ENCODE measurements at places on chromosomes 3 and 15.

GRCh38 chr3:20527368-20527767 is 341.4 kb upstream of the SGO1 start:
- no peak for DNase-seq

GRCh38 chr15:61253186-61253585 is 24.1 kb upstream of the RORA start:
- peak; percentile 20 for DNase-seq

- DNase-seq: no peak
Measured at GRCh38 chr15:77716632-77717332, 84.1 kb upstream of the LINGO1 start.

DNA sequence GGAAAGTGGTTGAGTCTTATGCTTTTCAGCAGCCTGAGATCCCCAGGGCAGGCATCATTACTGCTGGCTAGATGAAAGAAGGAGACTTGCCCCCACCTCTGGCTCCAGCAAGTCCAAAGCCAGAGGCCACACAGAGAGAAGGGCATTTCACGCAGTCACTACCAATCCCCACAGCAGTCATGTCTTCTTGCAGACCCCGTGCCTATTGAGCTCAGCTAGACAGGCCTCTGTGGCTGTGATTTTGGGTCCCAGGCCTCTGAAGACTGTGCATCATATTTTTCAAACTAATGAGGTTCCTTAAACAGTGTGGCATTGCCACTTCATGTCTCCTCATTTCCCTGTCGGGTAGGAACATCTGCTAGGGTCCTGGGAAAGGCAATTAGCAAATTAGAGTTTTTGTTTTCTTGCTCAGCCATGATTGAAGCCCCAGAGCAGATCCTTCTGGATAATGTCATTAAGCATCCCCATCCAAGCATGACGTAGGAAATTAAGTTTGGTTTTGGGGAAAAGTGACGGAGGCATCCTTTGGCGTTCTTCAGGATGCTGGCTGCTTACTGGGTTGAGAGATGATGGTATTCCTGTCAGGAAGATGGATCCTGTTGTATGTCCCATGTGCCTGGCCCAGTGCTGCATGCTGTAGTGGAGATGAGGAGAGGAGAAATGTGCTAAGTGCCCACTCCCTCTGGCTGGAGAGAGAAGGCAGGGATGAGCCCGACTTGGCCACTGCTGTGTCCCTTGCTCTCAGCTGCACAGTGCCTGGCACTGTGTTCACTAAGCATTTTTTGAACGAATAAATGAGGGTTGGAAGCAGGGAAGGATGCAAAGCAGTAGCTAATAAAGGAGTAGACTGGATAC is 7.0 kb downstream of the SPSB4 start:
- DNase-seq: no peak

DNA sequence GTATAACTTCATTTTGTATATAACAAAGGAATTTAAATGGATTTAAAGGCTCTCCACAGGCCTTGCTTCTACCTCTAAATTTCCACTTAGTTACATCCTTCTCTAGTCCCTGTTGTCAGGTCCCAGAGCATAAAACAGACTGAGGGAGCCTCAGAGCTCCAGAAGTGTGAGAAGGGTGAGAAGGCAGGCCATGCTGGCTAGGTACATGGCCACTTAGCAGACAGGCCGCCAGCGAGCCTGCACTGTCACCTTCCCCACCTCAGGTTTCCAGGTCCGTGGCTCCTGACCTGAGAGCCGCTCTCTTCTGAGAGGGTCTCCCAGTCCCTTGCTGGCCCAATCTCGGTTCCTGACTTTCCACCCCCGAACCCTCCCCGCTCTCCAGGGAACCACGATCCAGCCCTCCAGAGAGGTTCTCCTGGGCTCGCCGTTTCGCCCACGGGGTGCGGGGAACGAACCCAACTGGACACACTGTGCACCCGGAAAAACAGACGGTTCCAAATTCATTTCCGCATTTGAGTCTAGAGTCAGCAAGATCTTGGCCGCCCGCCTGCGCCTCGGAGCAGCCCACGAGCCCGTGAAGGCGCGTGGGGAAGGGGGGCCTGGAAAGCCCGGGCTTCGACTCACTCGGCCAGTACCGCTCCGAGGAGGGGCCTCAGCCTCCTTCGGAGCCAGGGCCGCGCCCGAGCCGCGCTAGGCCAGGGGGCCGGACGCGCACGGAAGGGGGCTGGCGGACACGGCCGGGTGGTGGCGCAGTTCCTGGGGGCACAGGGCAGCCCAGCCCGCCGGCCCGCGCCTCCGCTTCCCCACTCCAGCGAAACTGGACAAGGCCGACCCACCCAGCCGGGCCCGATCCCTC is 16.7 kb upstream of the SOX2 start:
- peak; percentile 10 for DNase-seq

DNA sequence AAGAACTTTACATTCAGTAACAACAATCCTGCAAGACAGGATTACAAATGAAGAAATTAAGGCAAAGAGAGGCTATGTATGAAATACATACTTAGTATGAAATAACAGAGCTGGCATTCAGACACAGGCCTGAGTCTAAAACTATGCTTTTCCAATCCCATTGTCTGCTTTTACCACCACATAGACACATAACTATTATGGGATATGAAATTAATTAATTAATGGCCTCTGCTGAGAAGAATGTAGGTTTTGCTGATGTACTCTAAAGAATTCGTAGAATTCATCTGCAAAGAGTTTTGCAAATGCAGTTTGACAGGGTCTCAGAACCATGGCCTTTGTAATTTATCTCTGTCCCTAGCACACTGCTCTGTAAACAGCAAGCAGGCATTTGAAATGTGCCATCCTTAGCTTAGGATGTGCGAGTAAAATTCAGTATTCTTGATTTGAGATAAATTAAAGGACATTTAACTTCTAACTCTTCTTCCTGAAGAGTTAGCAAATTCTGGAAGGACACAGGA is 54.5 kb upstream of the BOC start:
- no peak for DNase-seq

- peak; percentile 91 for DNase-seq
Measured at GRCh38 chr3:14431917-14432834, 29.8 kb downstream of the SLC6A6 start.

GRCh38 chr15:44545913-44546802 is 9.2 kb downstream of the EIF3J start:
- peak; percentile 69 for DNase-seq

GRCh38 chr3:55765906-55766701 is 279.0 kb upstream of the WNT5A start:
- DNase-seq: no peak

DNA sequence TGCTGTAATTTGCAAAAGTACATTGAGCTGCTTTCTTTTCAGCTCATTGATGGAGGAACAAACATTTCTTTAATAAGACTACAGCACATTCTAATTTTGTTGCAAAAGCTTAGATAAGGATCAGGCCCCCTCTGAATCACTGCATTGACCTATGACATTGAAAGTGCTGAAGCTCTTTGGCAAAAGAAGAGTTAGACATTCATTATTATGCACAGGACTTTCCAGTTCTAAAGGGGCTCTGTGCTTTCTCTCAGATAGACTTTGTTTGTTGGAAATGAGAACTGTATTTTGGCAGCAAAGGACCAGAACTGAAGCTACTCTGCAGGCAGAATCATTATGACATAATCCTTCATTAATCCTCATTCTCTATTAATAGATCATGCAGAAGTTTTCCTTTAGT is 252.9 kb upstream of the SOX2 start:
- DNase-seq: no peak

- DNase-seq: peak; percentile 80
Measured at GRCh38 chr15:40929660-40930429, 705 bp downstream of the DLL4 start.

DNA sequence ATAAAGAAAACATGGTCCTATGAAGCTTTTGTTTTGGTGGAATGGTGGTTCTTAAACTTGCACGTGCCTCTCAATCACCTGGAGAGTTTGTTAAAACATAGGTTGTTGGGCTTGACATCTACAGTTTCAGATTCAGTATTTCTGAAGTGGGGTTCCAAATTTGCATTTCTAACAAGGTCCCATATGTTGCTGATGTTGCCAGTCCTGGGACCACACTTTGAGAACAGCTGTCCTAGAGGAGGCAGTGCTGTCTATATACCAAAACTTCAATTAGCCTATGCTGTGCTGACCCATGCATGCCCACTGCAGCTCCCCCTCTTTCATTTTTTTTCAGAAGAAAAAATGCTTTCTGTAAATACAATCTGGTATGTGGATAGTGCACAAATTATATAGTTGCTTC is 31.3 kb downstream of the ALCAM start:
- no peak for DNase-seq

DNA sequence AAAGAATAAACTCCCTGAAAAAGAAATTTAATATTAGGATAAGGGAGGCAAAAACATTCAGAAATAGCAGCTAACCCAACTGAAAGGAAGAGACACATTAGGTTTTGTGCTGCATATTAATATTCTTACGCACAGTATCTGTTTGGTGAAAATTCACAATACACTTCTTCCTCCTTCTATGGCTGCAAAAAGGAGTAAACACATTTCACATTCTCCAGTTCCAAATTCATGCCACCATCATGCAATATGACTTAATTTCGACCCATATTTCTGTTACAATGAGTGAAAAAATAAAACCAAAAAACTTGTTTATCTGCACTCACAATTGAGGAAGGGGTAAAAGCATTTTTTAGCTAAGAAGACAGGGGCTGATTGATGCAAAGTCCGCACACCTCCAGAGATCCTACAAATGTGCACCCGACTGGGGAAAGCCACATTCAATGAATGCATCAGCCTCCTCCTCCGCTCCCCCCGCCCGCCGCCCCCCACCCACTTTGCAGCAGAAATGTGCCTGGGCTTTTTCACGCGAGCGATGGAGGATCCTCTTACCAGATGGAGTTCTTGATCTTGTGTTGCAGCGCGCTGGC is 1.0 kb downstream of the RFX7 start:
- no peak for DNase-seq

DNA sequence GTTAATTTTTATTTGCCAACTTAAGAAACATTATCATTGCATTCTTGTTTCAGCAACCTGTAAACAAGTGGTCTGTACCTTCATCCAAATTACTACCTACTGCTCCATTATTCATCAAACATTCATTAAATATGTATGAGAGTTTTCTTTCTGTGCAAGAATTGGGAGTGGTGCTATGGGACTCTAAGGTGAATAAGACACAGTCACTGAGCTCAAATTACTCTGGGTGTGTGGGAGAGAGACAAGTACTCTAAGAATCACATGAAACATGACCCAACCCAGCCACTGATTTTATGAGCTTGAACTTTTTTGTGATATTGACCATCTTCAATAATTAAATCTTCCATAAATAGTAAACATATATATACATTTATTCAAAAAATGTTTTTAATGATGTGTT is 227.2 kb upstream of the TP63 start:
- no peak for DNase-seq

GRCh38 chr3:103624271-103624670 is 1189.5 kb downstream of the ZPLD1 start:
- no peak for DNase-seq

GRCh38 chr3:64395490-64395889 is 170.2 kb upstream of the PRICKLE2 start:
- DNase-seq: no peak

- DNase-seq: no peak
Measured at GRCh38 chr3:71446260-71446659, 137.3 kb downstream of the FOXP1 start.

DNA sequence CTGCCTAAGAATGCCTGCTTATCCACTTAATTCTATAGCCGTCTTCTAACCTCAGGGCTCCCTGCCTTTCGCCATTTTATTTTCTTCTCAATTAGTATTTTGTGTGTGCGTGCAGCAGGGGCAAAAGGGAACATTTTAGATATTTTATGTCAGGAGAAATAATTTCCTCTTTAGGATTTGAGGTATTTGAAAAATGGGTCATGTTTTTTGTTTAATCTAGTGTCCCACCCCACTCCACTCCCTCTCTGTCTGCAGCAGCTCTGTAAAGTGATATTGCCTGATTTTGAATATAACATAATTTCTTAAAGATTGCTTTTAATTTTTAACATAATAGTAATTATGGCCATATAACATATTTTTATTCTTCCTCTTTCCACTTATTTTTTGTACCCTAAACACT is 593.2 kb upstream of the DPPA4 start:
- DNase-seq: peak; percentile 42

DNA sequence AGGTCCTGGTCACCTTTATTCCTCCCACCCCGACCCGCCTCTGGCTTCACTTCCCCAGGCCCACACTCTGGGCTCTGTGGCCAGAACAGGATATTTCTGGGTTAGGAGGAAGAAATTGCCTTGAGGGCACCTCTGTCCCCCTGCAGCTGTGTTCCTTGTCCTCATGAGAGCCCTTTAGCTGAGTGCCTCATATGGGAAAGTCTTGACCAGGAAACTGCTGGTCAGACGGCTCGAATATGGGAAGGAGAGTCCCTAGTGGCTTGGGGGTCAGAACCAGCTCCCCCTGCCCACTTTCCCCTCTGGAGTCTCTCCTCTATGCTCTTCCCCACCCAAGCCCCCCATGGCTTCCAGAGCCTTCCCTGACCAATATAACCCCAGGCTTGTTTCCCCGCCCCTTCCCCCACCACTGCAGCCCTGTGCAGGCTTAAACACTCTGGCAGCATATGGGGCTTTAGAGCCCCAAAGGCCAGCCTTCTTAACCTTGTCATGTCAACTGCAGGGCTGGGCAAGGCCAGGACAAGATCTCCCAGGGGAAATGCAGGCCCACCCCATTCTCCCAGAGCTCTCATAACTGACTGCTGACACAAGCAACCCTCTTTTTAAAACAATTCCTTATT is 36.4 kb downstream of the SEC22C start:
- no peak for DNase-seq

DNA sequence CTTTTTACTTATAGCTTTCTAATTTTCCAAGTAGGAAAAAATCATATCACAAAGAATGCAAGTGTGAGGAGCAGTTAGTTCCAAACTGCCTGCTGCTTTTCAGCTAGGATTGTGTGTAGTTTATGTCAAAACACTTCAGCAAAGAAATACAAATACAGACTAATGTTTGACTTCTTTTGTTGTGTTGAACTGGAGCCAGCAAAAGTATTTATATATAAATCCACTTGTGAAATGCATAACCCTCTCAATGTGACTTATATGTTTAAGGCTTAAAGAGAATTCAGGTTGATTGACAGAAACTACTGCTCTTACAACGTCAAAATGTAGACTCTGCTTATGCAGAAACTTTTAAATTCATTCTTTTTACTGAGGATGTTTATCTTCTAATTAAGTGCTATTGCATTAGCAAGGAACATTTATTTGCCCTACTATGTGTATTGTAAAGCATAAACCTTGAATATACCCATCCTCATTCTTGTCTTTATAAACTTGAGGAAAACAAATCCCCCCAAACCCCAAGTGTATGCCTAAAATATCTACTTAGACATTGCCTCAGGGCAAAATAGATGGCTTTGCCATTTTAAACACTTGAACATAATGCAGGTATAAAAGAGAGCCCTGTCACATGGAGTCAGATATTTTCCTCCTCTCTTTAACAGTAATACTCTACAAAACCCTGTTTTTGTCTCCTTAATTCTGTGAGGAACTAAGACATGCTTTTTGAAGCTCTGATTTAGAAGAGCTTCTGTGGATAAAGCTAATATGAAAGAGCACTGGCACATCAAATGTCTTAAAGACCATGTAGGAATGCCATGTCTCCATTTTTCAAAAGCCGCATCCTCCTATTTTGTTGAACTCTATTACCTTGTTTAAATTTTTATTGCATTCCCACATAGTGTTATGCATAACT is 302.8 kb upstream of the TBC1D5 start:
- no peak for DNase-seq

- DNase-seq: no peak
Measured at GRCh38 chr3:22364851-22365250, 613.8 kb upstream of the ZNF385D start.
